ENCODE measurements at places on chromosomes 1 and 21. TPM values are rescaled to one million over a fixed set of nuclear protein-coding genes. Genes with fewer than 3 reads are reported as not detected.

The AIRE gene
- total RNA-seq: not detected

The SPRR1B gene
- total RNA-seq: not detected

The PDC gene
- not detected for total RNA-seq

The TPM3 gene
- 334 TPM for total RNA-seq

The EXTL1 gene
- total RNA-seq: 0.16 TPM

The SLC30A10 gene
- not detected for total RNA-seq
